Stimulated activated CD8-positive, alpha-beta memory T cell treated with anti-CD3 and anti-CD28 coated beads, Interleukin-4, amount 100 ng/mL, for 4 hours (primary cell): ENCODE measurements at places on chromosomes 11 and 22.

GRCh38 chr11:12667646-12668045 lies 6.6 kb upstream of the TEAD1 start:
- no peak for DNase-seq

- no peak for DNase-seq
Measured at GRCh38 chr11:32658639-32659406, 75.2 kb downstream of the EIF3M start.

DNA sequence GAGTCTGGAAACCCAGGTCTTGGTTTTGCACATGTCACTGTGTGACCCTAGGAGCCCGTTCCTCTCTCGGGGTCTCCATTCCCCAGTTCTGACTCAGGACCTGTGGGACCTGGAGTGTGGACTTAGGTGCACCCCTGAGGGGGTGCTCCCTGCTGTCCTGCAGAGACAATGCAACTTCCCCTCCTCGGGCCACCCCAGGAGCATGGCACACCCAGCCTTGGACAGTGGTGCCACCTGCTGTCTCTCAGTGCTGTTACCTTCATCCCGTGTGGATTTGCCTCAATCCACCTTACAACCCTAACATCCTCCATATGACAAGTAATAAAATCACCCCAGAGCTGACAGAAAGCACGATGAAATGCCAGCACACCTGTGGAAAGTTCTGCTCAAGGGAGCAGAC lies 27.5 kb upstream of the CRYBB3 start:
- DNase-seq, result no peak

GRCh38 chr11:125114518-125114917 lies 3.1 kb upstream of the TMEM218 start:
- DNase-seq, result no peak

DNA sequence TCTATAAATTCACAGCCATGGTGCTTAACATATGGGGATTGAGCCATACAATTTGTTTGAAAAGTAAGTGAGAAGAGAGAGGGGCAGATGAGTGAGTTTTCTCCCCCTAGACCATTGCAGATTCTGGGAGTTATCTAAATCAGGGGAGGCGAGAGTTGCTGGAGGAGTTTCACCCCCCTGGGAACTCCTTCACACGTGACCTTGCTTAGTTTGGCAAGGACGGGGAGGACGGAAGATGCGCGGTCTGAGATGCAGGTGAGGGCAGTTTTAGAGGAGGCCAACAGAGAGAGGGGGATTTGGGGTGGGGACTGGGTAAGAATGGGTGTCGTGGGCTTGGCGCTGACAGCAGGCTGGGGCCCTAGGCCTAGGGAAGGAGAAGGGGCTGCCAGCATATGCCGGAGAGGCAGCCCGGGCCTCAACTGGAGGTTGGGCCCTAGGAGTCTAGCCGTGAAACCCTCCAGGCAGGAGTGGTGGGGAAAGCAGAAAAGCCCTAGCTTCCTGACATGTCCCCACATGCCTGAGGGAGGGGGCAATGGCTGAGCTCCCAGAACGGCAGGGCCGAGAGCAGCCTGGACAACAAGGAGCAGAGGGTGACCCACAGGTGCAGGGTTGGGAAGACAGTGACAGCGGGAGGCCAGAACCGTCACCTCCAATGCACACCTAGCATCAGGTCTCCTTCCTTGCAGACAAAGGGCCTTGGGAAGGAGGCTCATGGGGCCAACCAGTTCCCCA lies 63.9 kb downstream of the ELFN2 start:
- no peak for DNase-seq

- DNase-seq, result no peak
Measured at GRCh38 chr11:27242591-27242990, 120.4 kb downstream of the CCDC34 start.

- DNase-seq, result no peak
Measured at GRCh38 chr22:35172442-35172841, 84.9 kb upstream of the HMGXB4 start.
